ENCODE measurements at places on chromosomes 7 and 10.
A peak's percentile ranks its signal among the peaks of the same experiment; 100 is the strongest.

DNA sequence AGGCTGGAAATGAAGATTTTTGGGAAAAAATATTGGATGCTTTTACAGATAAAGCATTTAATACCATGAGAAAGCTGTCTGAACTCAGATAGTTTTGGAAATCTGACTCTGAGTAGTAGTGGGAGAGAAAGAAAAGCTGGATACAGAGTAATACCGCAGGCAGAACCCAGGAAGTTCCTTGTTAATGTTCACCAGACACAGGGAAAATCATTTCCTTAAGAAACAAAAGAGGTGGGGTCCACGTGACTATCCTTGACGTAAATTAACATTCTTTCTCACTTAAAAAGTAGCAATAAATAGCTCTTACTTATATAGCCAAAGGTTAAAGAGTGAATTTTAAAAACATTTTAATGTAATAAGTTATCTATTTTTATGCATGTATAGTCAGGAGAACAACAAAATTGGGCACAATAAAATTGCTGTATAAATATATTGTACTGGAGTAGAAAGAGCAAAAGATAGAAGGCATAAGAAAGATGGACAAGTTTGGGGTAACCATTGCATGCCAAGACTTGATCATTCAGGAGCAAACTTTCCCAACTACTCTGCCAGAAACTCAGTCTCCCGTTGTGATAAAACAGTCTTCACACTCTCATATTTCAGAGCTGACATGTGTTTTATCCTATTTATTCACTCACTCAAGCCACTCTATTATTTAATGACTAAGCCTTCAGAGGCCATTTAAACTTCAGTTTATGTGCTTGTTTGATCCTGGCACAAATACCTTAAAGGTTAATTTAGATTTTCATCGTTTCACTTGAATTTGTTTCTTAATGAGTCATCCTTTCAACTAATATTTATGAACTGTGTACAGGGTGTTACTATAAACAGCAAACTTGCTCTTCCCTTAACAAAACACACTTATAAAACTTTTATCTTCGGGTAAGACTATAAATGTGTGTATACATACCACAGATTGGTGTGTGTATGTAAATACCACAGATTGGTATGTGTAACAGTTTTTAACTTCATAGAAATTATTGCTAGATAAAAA lies 143.1 kb downstream of the GNAI1 start:
- H3K27ac ChIP-seq = peak overlapping the region; percentile 26
- peaks cover 6% of the 10 kb centered on the region for H3K4me1 ChIP-seq
- no peak for DNase-seq
- H3K4me3 ChIP-seq = no peak overlapping the region

DNA sequence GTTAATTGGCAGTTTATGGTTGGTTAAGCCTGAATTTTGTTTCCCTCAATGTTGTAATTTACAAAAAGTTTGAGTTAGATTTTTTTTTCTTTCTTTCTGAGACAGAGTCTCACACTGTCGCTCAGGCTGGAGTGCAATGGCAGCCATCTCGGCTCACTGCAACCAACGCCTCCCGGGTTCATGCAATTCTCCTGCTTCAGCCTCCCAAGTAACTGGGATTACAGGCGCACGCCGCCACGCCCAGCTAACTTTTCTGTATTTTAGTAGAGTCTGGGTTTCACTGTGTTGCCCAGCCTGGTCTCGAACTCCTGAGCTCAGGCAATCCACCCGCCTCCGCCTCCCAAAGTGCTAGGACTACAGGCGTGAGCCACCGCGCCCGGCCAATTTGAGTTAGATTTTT lies 935 bp downstream of the ZNF273 start:
- DNase-seq = no peak
- H3K27ac ChIP-seq = peak overlapping the region; percentile 77
- no peaks in the 10 kb centered on the region for H3K36me3 ChIP-seq

DNA sequence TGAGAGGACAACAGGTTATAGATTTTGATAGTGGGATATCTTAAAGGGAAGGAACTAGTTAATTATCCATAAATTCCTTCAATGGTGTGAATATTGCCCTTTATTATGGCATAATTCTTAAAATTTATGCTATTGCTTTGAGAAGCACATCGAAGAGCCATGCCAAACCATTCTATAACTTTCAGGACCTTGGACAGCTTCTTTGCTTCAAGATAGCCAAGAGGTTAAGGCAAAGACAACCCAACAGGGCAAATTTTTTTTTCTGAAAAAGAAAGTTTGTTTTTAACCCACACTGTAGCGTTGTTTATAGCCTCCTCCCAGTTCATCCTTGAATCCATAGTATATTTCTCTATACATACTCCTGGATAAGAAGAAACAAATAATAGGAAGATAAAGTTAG lies 103.2 kb downstream of the NRG3 start:
- no peaks in the 10 kb centered on the region for H3K27me3 ChIP-seq
- H3K4me3 ChIP-seq = no peak overlapping the region
- H3K36me3 ChIP-seq = no peaks in the 10 kb centered on the region
- H3K27ac ChIP-seq = no peak overlapping the region
- no peaks in the 10 kb centered on the region for H3K4me1 ChIP-seq

- H3K4me1 ChIP-seq = no peaks in the 10 kb centered on the region
- H3K36me3 ChIP-seq = peaks cover 19% of the 10 kb centered on the region
- H3K27ac ChIP-seq = peak overlapping the region; percentile 100
- DNase-seq = no peak
Observed at GRCh38 chr10:3773460-3774017, 11.5 kb downstream of the KLF6 start.

GRCh38 chr10:62692085-62692484 lies 112.4 kb upstream of the ADO start:
- H3K4me1 ChIP-seq = no peaks in the 10 kb centered on the region
- no peak for DNase-seq
- no peaks in the 10 kb centered on the region for H3K36me3 ChIP-seq
- no peaks in the 10 kb centered on the region for H3K27me3 ChIP-seq
- H3K27ac ChIP-seq = no peak overlapping the region

- no peaks in the 10 kb centered on the region for H3K27me3 ChIP-seq
- DNase-seq = no peak
- no peaks in the 10 kb centered on the region for H3K4me1 ChIP-seq
- no peaks in the 10 kb centered on the region for H3K36me3 ChIP-seq
Observed at GRCh38 chr10:115665549-115665948, 572.4 kb downstream of the ATRNL1 start.

DNA sequence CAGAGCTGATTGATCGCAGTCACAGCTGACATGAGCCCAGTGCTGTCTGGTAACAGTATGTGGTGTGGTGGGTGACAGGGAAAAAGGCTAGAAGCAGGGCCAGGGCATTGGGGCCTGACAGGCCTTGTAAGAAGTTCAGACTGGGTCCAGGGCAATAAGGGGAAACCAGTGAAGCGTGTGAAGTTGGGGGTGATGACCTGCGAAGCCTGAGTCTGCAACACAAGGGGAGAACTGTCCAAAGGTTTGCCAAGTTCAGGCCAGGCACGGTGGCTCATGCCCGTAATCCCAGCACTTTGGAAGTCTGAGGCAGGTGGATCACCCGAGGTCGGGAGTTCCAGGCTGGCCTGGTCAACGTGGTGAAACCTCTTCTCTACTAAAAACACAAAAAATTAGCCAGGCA lies 983.9 kb upstream of the ZNF722 start:
- H3K36me3 ChIP-seq = no peaks in the 10 kb centered on the region
- H3K4me3 ChIP-seq = no peak overlapping the region
- no peaks in the 10 kb centered on the region for H3K4me1 ChIP-seq
- no peaks in the 10 kb centered on the region for H3K27me3 ChIP-seq

GRCh38 chr10:50152792-50153272 lies 85.1 kb downstream of the WASHC2A start:
- no peak overlapping the region for H3K4me3 ChIP-seq
- no peak overlapping the region for H3K27ac ChIP-seq

DNA sequence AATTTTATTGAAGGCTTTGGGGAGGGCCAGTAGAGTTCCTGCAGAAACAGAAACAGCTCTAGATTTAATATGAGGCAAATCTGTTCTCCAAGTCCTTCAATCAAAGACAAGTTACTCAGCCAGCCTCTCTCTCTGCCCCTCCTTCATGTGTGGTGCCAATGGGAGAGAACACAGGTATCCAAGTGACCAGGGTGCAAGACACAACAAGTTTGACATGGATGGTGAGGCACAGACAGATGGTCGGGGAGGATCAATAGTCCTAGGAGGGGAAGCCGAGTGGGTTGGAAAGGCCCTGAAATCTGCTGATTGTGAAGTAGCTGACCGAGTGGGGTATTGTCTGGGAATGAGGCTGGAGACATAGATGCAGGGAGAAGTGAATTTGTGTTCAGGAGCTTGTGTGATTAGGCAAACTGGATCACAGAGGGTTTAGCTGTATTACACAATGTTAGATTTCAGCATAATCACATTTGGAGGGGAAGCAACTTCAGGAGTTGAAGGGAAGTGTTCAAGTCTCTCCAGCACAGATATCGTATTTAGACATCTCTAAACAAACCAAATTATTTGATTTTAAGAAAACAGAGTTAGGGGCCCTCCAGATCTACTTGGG lies 1.5 kb downstream of the GIMAP1 start:
- no peaks in the 10 kb centered on the region for H3K36me3 ChIP-seq
- H3K27me3 ChIP-seq = no peaks in the 10 kb centered on the region
- no peak for DNase-seq
- H3K4me1 ChIP-seq = no peaks in the 10 kb centered on the region
- peak overlapping the region; percentile 40 for H3K4me3 ChIP-seq

GRCh38 chr7:73933091-73933490 lies 72.1 kb downstream of the TMEM270 start:
- H3K4me3 ChIP-seq = no peak overlapping the region
- H3K36me3 ChIP-seq = no peaks in the 10 kb centered on the region
- H3K27me3 ChIP-seq = no peaks in the 10 kb centered on the region
- DNase-seq = no peak
- no peaks in the 10 kb centered on the region for H3K4me1 ChIP-seq

GRCh38 chr10:35079763-35080162 lies 10.4 kb downstream of the CUL2 start:
- no peak overlapping the region for H3K27ac ChIP-seq
- H3K36me3 ChIP-seq = peaks cover 3% of the 10 kb centered on the region
- no peak overlapping the region for H3K4me3 ChIP-seq
- no peaks in the 10 kb centered on the region for H3K27me3 ChIP-seq

GRCh38 chr7:76086070-76086469 lies 38.2 kb downstream of the MDH2 start:
- no peaks in the 10 kb centered on the region for H3K36me3 ChIP-seq
- no peaks in the 10 kb centered on the region for H3K4me1 ChIP-seq
- H3K27ac ChIP-seq = no peak overlapping the region
- H3K4me3 ChIP-seq = no peak overlapping the region
- H3K27me3 ChIP-seq = no peaks in the 10 kb centered on the region

DNA sequence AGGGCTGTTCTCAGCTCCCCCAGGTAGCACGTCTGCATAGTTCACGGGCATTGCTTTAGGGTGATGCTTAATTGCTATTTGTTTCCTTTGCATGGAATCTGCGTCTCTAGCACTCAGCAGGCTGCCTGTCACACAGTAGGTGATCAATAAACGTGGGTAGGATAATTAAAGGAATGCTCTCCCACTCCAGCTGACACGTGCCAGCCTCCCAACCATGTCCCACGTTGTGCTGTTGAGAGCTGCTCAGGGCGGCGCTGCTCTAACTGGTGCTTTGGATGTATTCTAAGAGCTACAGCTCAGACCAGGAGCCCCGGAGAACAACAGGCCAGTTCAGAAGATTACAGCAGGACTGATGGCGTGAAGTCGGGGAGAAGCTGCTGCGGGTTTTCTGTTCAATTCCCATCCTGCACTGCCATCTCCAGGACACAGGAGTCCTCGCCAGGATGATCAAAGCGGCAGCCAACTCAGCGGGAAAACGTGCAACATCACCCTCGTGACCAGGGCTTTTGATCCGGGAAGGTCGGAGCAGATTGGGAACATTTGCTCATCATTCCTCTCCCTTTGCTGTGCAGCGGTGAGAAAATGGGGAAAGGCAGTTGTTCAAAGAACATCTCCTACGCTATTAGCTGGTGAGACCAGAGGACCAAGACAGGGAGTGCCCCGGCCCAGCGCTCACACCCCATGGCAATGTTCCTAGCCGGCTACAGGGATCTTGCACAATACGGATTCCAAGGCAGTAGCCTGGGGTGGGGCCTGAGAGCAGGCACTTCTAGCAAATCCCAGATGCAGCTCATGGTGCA lies 50.5 kb upstream of the FOXK1 start:
- no peaks in the 10 kb centered on the region for H3K36me3 ChIP-seq
- peak; percentile 95 for DNase-seq
- H3K27me3 ChIP-seq = no peaks in the 10 kb centered on the region
- peak overlapping the region; percentile 47 for H3K27ac ChIP-seq
- peak overlapping the region; percentile 52 for H3K4me3 ChIP-seq
- peaks cover 11% of the 10 kb centered on the region for H3K4me1 ChIP-seq

- no peak overlapping the region for H3K4me3 ChIP-seq
- no peak overlapping the region for H3K27ac ChIP-seq
- peaks cover 39% of the 10 kb centered on the region for H3K4me1 ChIP-seq
- no peaks in the 10 kb centered on the region for H3K27me3 ChIP-seq
- no peaks in the 10 kb centered on the region for H3K36me3 ChIP-seq
- no peak for DNase-seq
Observed at GRCh38 chr10:17386616-17387075, 67.7 kb downstream of the ST8SIA6 start.

- H3K4me1 ChIP-seq = no peaks in the 10 kb centered on the region
- no peak overlapping the region for H3K4me3 ChIP-seq
- H3K27ac ChIP-seq = no peak overlapping the region
Observed at GRCh38 chr10:132671228-132672154, 114.5 kb downstream of the NKX6-2 start.

DNA sequence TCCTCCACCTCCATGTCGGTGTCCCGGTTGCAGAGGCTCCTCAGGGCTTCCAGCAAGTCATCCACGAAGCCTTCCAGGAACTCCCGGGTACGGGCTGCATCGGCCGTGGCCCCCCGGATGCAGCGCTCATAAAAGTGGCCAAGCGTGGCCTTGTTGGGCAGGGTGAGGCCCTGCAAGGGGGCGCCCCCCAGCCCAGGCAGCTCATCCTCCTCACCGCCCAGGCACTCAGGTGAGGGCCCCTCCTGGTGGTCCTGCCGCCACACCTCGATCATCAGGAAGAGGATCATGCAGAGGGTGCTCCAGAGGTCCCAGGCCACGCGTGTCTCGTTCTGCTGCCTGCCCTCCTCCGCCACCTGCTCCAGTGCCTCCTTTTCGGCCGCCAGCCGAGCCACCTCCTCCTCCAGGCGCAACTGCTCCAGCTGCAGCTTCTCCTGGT lies 22.8 kb downstream of the ITPRIP start:
- no peaks in the 10 kb centered on the region for H3K27me3 ChIP-seq
- DNase-seq = no peak
- peaks cover 41% of the 10 kb centered on the region for H3K36me3 ChIP-seq
- H3K4me3 ChIP-seq = no peak overlapping the region
- H3K4me1 ChIP-seq = peaks cover 45% of the 10 kb centered on the region
- H3K27ac ChIP-seq = no peak overlapping the region

DNA sequence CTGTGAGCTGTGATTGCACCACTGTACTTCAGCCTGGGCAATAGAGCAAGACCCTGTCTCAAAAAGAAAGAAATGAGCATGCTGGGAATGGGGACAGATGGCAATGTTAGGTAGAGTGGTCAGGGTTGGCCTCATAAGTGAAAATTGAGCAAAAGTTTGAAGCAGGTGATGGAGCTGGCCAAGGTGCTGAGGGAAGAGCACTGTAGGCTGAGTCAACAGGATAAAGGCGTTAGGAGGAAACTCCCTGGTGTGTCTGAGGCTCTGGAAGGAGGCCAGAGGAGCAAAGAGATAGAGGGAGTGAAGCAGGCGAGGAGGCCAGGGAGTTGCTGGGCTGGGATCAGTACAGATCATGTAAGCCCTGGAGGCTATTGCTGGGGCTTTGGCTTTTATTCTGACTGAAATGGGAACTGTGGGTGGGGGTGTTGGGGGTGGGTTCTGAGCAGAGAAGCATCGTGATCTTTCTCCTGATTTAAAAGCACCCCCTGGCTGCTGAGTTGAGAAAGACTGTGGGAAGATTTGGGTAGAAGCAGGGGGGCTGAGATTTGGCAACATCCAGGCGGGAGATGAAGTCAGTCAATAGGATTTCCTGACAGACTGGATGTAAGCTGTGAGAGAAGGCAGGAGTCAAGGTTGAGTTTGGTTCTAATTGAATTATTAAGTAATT lies 52.5 kb upstream of the VKORC1L1 start:
- no peak overlapping the region for H3K4me3 ChIP-seq
- H3K27ac ChIP-seq = no peak overlapping the region
- H3K27me3 ChIP-seq = no peaks in the 10 kb centered on the region
- no peak for DNase-seq
- no peaks in the 10 kb centered on the region for H3K4me1 ChIP-seq

Data from tibial artery (tissue), 4 donors.